ENCODE measurements at places on chromosomes 7 and 10.

GRCh38 chr7:76023002-76023401 is 24.8 kb downstream of the STYXL1 start:
- peak; percentile 80 for DNase-seq

- DNase-seq, result no peak
Measured at GRCh38 chr7:73565675-73566340, 8.3 kb upstream of the BCL7B start.

DNA sequence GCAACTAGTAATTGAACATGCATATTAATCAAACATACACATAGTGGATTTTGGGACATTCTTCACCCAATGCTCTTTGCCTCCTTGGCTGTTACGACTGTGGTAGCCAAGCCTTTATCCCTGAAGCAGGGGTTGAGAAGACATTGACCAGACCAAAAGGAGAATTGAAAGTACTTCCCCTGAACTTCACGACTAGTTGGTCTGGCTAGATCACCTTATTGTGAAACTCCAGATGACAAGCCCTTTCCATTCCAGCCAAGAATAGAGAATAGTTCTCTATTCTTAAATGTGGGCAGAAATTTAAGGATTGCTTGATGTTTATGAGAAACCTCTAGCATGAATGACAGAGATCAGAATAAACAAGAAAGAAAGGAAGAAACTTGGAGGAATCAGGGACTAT is 97.0 kb downstream of the LRMDA start:
- peak; percentile 45 for DNase-seq

- no peak for DNase-seq
Measured at GRCh38 chr7:20005081-20005480, 212.1 kb downstream of the MACC1 start.

GRCh38 chr7:7504910-7505704 is 30.6 kb downstream of the COL28A1 start:
- DNase-seq, result no peak

- DNase-seq, result no peak
Measured at GRCh38 chr10:54749623-54750022, 51.4 kb downstream of the PCDH15 start.

- no peak for DNase-seq
Measured at GRCh38 chr7:18754766-18755165, 259.2 kb downstream of the HDAC9 start.

DNA sequence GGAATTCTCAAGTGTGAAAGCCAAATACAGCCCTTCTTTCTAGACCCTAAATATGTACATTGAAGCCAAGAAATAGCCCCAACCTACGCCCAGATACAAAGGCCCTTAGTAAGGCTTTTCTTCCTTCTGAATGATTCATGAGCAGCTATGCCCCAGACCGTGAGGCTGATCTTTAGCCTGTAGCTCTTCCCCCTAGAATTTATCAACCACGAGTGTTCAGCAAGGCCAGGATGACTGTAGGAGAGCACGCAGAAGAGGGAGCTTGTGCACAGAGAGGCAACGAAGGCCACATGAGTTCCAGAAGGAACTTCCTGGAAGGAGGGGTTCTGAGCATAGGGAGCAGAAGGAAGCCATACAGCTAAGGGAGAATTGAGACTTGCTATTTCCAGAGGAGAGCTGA is 53.0 kb upstream of the HABP2 start:
- DNase-seq, result no peak

DNA sequence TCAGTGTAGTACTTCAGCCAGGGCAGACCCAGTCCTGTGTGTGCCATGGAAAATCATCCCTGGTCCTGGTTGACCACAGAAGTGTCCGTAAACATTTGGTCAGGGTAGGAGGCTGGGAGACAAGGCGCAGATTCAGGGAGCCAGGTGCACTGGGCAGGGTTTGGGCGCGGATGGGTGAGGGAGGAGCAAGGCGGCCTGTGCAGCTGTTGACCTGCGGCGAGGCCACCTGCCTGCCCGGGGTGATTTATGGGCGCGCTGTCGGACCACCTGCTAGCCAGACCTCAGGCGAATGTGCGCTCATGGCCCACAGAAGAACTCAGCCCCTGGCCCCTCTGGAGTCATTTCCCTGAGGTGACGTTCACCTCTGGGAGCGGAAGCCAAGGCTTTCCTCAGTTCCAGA is 6.6 kb downstream of the SFRP5 start:
- DNase-seq, result no peak

- DNase-seq, result no peak
Measured at GRCh38 chr7:1807821-1808600, 137.9 kb downstream of the ELFN1 start.

DNA sequence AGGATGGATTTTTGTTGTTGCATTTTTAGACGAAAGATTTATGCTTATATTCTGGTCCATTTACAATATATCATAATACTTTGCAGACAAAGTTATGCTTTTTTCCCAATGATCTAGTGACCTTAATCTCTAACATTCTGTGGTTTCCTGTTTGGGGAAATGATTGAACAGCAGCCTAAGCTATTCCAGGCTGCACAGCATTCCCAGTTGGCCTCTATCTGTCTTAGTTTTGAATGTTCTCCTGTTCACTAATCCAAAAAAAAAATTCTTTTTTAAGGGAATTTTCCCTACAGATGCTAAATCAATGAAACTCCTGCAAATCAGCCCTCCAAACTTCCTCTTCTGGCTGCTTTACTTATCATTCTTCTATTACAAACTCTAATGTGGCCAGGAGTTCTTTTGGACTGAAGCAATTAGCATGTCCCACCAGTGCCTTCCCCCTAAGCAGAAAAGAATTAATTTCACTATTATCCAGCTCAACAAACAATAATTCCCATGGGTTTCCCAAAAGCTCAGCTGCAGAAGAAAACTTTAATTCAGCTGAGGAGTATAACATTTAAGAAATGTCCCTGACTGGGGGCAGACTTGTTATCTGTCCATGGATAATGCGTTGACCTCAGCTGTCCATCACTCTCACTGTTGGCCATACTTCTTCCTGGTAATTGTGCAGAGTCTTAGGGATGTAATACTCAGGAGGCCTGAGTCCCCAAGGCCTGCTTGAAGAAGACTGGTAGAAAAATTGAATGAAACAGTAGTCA is 81.9 kb upstream of the TRIL start:
- DNase-seq, result no peak

DNA sequence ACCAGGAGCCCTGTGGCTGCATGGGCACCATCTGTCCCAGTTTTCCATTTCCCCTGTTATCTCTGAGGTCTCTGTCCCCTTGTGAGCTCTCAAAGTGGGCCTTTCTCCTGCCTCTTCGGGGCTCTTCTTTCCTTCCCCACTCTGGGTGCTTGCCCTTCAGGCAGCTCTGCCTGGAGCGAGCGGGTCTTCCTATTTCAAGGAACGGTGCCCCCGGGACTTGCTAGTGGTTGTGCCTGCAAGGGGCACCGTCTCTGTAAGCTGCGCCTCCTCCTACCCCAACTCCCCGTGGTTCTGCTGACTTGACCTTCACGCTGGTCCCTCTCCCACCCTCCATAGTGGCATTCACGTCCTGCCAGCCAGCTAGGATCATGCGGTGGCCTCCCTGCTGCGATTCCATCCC is 110.1 kb downstream of the DOCK1 start:
- DNase-seq, result no peak

DNA sequence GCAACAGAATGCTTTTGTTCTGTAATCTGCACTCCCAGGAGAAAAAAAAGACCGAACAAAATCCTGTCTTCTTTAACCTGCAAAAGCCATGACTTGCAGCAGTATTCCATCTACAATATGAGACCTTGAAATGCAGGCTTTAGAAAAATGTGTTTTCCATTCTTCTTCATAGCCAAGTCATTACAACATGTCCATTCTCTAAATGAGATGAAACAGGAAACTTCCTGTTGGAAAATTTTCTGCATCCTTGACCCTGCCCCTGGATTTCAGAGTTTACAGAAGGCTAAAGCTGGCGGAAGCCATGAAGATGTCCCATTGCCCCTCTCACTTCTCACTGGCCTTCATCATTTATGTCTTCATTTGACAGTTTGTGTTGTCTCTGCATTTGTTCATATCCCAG is 546.4 kb downstream of the TNS3 start:
- no peak for DNase-seq

DNA sequence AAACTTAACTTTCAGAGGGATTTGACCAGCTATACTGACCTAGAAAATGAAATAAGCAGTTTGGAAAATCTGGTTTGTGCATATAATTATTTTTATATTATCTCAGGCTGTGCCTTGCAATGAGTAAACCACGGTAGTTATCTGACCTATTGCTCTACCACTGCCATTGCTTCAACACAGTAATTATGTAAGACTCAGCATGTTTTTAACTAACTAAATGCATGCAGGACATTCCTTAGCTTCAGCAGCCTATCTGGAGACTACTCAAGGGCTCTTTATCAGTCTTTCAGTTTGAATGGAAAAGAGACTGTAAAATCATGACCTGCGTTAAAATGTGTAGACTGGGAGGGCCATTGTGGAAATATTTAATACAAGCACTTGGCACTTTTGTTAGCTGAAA is 22.5 kb downstream of the CHN2 start:
- DNase-seq, result no peak

GRCh38 chr7:155338632-155339320 is 41.1 kb downstream of the INSIG1 start:
- DNase-seq, result no peak

GRCh38 chr7:107953924-107954303 is 49.0 kb downstream of the LAMB1 start:
- DNase-seq, result no peak

DNA sequence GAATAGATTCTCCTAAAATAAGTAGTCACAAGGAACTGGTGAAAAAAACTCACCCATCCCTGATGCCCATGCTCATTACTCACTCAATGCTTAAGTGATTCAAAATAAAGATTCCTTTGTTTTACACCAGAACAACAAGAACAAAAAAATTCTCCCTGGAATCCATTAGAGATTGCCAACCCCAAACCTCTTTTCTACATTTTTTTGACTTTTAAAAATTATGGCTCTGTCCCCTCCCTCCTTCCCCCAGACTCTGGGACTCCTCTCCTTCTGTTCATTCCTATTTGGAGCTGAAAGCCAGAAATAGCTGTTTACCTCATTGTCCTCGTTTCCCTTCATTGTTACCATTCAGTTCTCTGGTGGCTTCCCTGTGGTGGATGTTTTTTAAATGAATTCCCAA is 63.2 kb upstream of the FHIP2A start:
- DNase-seq, result no peak

- no peak for DNase-seq
Measured at GRCh38 chr7:44213206-44213876, 12.6 kb downstream of the YKT6 start.

DNA sequence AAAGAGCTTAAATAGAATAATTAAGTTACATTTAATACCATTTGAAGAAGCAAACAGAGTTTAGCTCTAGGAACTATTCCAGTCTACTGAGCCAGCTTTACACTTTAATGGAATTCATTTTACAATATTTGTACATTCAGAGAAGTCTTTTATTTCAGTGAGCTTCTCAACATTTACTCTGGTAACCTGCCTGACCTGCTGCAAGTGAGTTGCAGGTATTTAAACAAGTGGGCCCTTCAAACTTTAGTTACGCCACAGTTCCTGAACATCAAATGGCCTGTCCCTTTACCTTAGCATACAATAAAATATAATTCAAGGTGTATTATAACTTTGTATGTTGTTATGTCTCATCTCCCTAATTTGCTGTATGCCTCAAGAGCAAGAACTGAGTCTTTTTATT is 121.6 kb upstream of the SEMA3C start:
- no peak for DNase-seq

DNA sequence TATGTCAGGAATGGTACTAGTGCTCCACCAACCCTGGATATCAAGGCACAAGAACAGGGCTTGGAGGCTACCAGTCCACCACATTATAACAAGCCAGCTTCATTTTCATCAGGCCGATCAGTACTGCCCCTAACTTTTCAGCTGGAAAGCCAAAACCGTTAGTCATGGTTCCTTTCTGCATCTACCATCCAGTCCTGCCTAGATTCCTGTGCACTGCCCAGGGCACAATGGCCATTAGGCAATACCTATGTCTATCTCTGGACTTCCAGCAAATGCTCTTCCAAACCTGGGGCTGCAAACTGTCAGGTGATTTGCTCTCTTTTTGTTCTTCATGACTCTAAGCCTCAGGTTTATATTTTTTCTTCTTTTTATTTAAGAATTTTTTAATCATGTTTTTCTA is 937.7 kb downstream of the SORCS1 start:
- DNase-seq, result no peak

GRCh38 chr10:11479300-11479699 is 132.2 kb downstream of the USP6NL start:
- DNase-seq, result no peak

DNA sequence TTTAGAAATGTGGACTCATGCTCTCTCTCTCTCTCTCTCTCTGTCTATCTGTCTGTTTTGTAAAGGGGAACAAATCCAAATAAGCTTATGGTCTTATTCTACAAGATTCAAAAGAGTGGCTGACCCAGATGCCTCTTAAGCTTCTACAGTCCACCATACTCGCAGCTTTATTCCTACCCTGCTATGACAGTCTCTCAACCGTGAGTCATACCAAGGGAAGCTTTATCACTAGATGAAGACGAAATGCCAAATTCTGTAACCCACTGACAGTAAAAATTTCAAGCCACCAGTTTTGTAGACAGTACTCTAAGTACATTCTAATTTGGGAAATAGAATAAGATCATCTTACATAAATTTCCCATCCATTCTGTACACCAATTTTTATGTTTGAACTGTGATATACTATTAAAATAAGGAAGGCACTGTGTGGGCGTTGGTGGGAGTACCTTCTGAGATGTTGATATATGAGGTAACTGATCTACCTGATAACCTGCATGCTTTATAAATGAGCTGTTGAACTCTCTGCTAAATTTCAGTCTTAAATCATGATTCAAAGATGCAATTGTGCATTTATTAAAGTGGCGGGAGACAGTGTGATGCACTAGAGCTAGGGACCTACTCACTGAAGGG is 153.2 kb downstream of the KLF6 start:
- DNase-seq, result no peak

- no peak for DNase-seq
Measured at GRCh38 chr10:91328320-91328984, 81.7 kb upstream of the HECTD2 start.

- DNase-seq, result no peak
Measured at GRCh38 chr10:104049504-104050250, 36.0 kb downstream of the COL17A1 start.

DNA sequence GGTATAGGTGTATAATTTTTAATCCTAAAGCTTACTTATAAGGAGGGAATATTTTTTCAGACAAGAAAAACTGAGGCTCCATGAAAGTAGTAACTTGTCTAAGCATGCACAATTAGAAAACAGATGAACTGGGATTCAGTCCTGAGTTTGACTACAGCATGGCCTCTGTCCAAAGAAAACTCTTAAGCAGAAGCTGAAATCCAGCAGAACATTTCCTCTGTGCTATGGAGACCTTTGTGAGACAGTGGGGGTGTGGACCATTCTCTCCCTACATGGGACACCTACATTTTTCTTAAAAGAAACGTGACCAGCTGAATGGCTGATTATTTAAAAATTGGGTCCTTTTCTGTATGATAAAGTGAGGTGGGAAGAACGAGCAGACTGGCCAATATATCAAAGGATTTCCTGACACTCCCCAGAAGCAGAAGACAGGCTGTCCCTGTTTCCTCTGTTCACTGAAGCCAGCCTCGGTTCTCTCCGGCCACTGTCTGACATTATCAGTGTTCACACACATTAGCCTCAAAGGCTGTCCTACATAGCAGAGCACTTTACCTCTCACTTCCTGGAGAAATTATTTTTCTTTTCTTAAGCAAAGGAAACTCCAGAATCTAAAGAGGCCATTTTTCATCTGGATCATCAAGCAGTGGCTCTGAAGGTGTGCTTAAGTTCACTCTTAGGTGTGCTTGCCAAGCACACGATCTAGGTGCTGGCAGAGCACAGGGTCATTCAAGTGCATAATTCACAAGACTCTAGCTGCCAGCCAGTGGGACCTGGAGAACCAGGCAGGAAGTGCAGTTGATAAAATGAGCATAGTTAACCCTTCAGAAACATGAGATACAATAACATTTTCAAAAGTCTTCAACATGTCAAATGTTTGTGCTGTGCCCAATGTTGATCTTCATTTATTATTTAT is 40.4 kb upstream of the KIAA1217 start:
- DNase-seq, result no peak

Measured in AML-193 (cell line).